T-helper 17 cell (primary cell): ENCODE measurements at places on chromosomes 13 and 19.

- peak; percentile 78 for DNase-seq
These were observed 6.3 kb downstream of the PLEKHF1 start for GRCh38 chr19:29671393-29672160.

DNA sequence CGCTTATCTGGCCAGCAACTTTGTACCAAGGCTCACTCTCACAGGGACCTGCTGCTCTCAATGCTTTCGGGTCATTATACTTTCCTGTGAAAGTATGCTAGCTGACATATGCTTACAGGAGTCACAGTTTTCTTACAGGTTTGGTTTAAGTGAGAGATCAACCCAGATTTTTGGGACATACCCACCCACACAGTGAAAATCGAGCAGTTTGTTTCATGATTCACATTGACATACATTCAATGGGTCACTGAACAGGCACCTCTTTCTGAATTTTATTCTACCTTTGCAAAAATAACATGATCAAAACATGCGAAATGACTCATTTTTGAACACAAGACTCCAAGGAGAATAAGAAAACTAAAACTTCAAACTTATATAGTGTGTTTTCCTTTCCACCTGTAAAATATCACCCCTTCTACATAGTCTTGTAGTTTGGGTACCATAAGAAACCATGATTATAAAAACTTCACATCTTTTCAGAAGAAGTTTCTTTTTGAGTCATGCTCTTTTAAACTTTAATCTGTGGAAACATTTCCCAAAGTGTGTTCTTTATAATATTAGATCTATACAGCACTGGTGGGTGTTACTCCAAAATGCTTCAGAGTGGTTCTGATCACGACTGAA lies 44.3 kb upstream of the TEX29 start:
- no peak for DNase-seq

GRCh38 chr19:4115050-4115817 lies 8.7 kb downstream of the MAP2K2 start:
- peak; percentile 40 for DNase-seq

- DNase-seq, result no peak
These were observed 38.9 kb downstream of the DZIP1 start for GRCh38 chr13:95605448-95606125.

DNA sequence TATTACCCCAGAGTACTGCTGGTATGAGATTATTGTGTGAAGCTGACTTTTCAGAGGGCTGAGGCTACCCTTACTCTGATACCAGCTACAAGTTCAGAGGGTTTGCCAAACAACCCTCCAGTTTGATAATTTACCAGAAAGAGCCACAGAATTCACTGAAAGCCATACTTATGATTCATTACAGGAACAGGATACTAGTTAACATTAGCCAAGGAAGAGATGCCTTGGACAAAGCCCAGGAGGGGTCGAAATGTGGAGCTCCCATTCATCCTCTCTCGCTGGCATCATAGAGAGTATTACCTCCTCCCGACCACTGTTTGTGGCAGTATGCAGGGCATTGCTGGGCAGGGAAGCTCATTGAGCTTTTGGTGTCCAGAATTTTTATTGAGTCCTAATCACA lies 364.3 kb downstream of the KCNRG start:
- DNase-seq, result no peak

GRCh38 chr13:99859178-99860177 lies 112.1 kb downstream of the ZIC5 start:
- no peak for DNase-seq

- DNase-seq, result no peak
These were observed 95.0 kb downstream of the KCTD12 start for GRCh38 chr13:76790980-76791819.

- no peak for DNase-seq
These were observed 45.4 kb downstream of the MBNL2 start for GRCh38 chr13:97267418-97268059.

GRCh38 chr19:38073841-38074685 lies 150.0 kb downstream of the DPF1 start:
- DNase-seq, result no peak

DNA sequence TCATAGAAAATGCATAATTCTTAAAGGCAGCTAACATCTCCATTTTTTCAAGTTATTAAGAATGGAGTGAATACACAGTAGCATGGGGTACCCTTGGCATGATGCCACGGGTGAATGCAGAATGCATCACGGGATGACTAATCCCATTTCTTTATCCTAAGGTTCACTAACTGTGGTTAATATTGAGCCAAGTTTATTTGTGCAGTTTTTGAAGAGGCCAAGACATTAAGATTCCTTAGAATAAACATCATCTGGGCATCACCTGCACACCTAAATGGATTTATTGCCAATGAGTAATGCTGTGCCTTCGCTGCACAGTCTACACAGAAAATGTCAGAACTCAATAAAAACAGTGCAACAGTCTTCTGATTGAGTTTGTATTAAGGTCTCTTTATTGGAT lies 333.1 kb downstream of the GPC6 start:
- DNase-seq, result no peak

- DNase-seq, result peak; percentile 99
These were observed at the start of the genes MBD3L1 and ZNF558 for GRCh38 chr19:8832132-8833021. Gene MBD3L1 (plus strand): TSS chr19:8832377. CDS start chr19:8842679, 10,302 bp downstream. Gene ZNF558 (minus strand): TSS chr19:8832304. CDS start chr19:8822659, 9,645 bp downstream.

GRCh38 chr13:97385854-97386253 lies 48.1 kb upstream of the RAP2A start:
- DNase-seq, result no peak

DNA sequence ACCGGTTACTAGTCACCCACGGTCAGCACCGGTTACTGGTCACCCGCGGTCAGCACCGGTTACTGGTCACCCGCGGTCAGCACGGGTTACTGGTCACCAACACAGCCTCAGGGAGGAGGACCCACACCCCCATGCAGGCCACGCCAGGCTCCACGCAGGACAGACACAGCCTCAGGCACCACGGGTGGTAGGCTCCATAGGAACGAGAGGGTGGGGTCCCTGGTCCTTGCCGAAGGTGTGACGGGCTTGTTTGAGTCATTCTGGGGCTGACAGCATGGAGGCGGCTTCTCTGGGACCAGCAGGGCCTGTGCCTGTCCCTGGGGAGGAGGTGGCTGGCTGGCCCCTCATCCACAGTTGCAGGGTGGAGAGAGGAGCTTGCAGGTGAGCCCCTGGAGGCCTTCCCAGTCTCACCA lies 122.8 kb upstream of the SOX1 start:
- no peak for DNase-seq

GRCh38 chr19:53432088-53432661 lies 391 bp downstream of the ZNF761 start:
- DNase-seq, result peak; percentile 5

DNA sequence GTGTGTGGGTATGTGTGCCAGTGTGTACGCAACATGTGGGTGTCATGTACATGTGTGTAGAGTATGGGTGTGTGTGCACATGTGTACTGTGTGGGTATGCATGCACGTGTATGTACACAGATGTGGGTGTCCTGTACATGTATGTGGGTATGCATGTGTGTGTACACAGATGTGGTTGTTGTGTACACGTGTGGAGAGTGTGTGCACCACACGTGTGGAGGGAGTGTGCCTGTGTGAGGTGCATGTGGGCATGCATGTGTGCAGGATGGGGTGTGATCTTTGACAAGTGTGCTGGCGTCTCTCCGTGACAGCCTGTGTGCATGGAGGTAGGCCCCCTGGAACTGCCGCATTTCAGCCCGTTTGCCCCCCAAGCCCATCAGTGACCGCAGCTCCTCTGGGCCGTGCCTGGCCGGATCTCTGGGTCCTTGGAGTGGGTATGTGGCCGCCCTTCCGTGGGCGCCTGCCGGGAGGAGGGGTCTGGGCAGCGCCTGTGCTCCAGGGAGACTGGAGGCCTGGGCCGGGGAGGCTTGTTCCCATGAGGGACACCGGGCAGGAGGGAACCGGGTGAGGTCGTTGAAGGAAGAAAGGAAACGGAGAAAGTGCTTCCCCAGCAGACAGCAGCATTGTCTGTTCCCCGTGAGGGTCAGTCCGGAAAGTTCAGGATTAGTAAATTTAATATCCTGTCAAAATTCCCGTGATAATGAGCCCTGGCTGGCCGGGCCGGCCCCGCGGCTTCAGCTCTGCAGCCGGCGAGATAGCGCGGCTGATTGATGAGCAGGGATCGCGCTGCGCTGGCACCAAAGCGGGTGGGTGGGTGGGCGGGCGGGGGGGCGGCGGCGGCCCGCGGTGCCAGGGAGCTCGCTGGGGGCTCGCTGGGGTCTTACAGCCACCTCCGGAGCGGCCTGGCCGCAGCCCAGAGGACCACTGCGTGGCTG lies 91.1 kb upstream of the SOX1 start:
- DNase-seq, result no peak

GRCh38 chr19:16778796-16779411 lies 50.3 kb upstream of the SIN3B start:
- DNase-seq, result no peak

GRCh38 chr19:1451916-1452801 lies 2.2 kb downstream of the APC2 start:
- DNase-seq, result no peak

DNA sequence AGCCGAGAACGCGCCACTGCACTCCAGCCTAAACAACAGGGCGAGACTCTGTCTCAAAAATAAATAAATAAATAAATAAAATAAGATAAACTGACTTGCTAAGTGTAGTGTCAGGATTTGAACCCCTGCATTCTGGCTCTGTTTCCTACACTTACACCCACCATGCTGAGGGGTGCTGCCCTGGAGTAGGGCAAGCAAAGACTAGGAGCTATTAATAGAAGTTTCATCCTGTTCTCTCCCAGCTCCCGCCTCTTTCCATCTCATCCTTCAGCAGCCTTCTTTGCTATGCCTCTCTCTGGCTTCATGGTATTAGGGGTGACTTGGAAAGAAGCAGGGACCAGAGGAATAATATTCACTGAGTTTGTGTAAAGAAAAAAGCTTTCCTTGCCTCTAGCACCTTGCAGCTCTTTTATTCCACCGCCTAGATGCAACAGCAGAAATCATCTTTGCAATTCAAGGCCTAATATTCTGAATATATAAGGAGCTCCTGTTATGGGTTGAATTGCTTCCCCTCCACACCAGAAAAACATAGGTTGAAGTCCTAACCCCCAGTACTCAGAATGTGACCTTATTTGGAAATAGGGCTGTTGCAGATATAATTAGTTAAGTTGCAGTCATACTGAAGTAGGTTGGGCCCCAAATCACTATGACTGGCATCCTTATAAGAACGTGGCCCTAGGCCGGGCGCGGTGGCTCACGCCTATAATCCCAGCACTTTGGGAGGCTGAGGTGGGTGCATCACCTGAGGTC lies 8.7 kb upstream of the PLAUR start:
- DNase-seq, result no peak

DNA sequence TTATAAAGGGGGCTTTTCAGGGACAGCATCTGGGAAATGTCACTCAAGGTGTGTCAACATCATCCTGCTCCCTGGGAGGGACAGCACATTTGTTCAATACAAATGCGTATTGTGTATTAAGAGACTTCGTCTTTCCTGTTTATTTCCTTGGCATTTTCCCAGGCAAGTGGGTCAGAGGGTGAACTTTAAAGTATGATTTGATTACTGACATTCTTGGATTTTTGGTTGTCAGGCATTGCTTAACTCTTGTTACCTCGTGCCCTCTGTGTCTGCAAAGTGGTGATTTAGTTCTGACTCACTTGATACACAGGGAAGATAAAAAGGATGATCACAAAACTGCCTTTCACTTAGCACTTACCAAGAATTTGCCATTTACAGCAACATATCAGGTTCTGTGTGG lies 292.7 kb downstream of the SUCLA2 start:
- DNase-seq, result no peak

GRCh38 chr13:95541911-95542474 lies 10.5 kb upstream of the CLDN10 start:
- no peak for DNase-seq

DNA sequence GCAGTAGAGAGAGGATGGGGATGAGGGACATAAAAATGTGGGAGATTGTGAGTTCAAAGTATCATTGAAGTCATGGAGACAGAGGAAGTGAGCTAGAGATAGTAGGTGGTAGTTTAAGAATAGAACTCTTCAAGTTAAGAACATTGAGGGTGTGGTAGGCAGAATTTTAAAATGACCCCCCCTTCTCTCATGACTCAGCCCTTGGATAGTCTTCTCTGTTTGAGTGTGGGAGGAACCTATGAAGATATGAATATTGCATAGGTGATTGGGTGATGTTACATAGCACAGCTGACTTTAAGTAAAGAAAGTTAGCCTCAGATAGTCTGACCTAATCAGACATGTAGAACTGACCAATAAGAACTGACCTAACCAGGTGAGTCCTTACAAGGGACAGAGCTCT lies 418.6 kb downstream of the FOXO1 start:
- no peak for DNase-seq

DNA sequence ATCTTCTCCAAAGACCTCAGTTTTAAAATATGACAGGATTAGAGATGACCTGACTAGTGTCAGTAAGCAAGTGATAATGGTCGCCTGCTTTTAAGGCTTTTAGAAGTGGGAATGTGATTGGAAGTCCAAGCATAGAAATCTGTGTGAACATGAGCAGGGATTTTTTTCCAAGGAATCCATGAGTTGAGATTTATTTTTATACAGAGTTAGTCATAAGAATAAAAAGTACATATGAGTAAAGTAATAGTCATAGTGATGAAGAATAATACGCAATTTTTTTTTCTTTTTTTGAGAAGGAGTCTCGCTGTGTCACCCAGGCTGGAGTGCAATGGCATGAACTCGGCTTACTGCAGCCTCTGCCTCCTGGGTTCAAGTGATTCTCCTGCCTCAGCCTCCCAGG lies 1.6 kb downstream of the ZNF546 start:
- no peak for DNase-seq

DNA sequence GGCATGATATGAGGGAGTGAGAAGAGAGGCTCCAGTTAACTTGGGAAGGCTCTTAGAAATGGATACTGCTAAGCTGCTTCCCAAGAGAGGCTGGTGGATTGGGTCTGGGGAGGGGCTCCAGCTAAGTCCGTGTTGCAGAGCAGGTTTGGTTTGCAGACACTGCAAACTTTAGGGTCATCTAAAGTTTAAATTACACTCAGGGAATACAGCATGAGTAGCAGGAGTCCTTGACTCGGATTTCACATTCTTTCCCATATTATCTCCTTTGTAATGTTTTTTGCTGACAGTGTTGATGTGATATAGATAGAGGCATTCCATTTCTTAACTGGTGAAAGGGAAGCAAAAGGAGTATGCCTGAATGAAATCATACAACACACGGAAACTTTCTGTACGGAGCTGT lies 31.9 kb downstream of the SGCG start:
- DNase-seq, result no peak

DNA sequence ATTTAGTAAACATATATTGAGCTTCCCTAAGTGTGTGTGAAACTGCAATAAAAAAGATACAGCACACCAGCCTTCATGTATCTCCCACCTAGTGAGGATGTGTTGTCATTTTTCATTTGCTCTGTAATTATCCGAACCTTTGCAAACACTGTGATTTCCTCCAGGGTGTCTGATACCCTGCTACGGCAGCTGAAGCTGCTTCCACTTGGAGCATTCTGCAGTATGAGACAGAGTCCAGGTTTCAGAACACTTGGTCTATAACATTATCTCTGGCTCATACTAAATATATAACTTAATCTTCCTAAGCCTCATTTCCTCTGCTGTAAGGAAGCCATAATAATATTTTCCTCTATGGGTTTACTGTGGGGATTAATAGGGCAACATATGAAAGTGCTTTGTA lies 1338.1 kb upstream of the SLC10A2 start:
- DNase-seq, result no peak
